ENCODE measurements at places on chromosomes 3 and 15.
A peak's percentile ranks its signal among the peaks of the same experiment; 100 is the strongest.

DNA sequence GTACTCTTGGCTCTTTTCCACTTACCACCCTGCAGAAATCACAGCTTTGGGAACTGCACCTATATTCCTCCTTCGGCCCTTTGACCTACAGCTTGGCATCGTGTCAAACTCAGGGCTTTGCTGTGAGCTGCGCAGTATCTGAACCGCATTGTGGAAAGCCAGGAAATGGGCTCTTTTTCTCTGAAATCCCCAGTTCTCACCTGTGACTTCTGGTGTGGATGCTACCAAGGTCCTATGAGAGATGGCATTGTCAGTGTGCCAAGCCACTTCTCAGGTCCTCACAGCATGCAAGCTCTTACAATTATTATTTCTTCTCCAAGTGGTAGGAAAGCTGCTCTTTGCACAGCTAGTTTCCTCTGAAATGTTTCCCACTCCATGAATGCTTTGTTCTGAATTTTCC is 450.6 kb upstream of the TBL1XR1 start:
- peak; percentile 26 for DNase-seq

DNA sequence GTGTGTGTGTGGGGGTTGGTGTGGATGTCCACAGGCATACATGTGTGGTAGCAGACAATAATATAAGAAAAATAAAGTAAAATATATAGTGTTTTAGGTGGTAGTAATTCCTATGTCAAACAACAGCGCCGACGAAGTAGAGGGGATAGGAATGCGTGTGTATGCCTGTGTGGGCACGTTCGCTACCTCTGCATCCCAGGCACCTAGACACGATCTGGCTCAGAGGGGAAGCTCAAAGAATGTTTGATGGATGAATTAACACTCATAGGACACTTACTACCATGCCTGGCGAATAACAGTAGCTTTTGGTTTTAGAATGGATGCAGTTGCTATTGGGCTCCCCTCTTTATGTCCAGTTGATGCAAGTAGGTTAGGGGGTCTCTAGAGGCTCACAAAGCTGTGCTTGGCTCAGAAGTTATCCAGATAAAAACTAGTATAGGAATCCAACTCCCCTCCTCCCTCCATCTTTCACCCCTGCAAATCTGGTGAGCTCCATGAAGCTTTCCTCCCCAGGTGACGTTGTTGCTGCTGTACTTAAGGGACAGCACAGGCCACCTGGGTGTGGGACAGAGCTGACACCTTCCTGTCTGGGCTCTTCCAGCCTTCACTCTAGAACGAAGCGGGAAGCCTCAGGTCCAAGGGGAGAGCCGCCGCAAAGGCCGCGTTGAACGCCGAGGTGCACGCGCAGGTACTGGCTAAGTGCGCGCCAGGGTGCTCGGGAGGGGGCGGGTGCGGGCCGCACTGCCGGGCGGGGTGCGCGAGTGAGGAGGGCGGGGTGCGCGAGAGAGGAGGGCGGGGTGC is 192.6 kb upstream of the LYSMD4 start:
- DNase-seq = peak; percentile 77

- DNase-seq = no peak
Measured at GRCh38 chr3:38005076-38006020, 14.8 kb downstream of the VILL start.

DNA sequence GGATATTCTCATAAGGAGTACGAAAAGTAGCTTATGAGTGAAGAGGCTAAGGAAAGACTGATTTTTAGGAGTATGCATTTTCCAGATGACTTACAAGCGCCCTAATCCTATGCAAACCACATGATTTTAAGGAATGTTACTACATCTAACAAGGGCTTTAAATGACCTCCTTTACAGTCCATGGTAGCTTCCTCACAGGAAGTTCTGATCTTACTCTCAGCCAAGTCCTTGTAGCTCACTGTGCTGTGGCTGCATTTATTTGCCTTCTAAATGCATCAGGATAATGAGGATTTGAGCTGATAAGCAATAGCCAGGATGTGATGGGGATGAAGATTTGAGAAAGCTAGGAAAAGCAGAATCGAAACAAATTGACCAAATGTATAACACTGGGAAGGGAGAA is 896.0 kb downstream of the MCTP2 start:
- DNase-seq = no peak

DNA sequence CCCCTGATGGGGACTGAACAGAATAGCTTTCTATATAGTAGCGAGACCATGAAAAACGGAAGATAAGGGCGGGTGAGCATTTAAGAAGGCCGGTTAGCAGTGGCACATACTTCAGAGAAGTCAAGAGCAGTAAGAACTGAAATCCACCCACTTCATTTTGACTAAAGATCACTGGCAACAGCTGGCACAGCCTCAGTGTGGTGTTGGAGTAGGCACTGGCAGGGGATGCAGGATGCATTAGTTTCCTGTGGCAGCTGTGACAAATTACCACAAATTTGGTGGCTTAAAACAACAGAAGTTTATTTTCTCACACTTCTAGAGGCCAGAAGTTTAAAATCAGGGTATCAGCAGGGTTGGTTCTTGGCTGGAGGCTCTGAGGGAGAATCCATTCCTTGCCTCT is 176.5 kb downstream of the ADAMTSL3 start:
- DNase-seq = no peak

DNA sequence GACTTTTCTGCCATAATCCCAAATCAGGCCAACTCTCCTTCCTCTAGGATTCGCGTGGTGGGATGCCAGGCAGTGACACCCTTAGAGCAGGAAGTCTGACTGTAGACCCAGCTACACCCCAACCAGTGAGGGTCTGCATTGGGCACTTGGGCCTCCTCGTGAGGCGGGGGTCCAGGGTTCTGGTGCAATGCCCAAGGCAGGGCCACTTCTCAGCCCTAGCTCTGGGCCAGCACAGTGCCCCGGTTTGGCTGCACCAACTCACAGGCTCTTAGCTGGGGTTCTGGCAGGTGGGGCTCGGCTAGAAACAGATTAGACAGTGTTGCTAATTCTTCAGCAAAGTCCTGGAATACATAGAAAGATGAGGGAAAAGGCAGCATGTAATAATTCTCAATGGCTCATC is 12.7 kb downstream of the CDAN1 start:
- no peak for DNase-seq

- peak; percentile 50 for DNase-seq
Measured at GRCh38 chr15:82999905-83000671, 11.4 kb downstream of the C15orf40 start.

- DNase-seq = no peak
Measured at GRCh38 chr3:100994809-100995208, 1.6 kb upstream of the ABI3BP start.

- DNase-seq = no peak
Measured at GRCh38 chr3:21073561-21073960, 677.4 kb downstream of the ZNF385D start.

- DNase-seq = no peak
Measured at GRCh38 chr15:100940767-100941379, 21.7 kb downstream of the LRRK1 start.

DNA sequence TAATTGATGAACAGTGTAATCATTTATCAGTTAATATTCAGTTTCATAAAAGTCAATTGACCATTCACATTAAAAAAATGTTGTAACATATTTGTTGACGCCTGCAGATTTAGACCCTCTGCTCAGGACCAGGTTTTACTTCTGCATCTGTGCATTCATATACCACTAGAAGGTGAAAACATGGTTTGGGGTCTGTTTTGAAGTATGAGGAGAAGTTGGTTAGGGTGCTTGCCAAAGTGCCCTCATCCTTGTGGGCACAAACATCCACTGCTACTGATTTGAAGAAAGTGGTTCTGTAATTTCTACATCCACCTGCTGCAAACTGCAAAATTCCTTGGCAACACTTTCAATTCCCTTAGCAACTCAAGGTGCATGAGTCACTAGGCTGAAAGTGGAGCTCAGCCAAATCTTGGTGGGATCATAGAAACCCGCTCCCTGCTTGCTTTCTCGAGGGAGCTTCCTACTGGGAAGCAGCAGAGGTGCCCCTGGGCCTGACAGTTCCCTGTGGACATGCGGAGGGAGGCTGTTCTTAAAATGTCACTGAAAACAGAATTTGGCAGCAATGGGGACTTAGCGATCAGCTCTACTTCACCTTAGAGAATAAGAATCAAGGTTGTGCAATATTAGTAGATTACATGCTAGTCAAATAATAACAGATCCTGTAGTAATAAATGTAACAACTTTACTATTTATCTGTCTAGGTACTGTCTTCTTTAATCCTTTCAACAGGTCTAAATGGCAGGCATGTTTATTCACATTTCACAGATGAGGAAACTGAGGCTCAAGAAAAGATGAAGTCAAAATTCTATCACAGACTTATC is 301.0 kb upstream of the TBL1XR1 start:
- no peak for DNase-seq

GRCh38 chr3:57755368-57755675 is 787 bp upstream of the SLMAP start:
- no peak for DNase-seq

DNA sequence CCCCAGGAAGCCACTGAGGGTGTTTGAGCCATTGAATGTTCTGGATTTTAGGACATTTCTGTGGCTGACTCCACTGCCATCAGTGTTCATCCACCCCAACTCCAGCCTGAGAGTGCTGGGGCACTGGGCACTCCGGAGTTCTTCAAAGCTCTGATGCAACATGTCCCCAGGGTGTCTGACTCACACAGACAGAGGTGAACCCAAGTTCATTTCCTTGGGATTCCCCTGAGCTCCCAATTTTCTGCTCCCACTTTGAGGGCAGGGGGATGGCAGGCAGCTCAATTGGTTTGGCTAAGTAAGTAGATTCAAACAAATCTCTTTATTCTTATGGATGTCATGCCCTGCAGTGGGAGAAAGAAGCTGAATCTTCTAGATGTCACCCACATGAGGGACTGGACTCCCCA is 2.2 kb downstream of the STRA6 start:
- no peak for DNase-seq

DNA sequence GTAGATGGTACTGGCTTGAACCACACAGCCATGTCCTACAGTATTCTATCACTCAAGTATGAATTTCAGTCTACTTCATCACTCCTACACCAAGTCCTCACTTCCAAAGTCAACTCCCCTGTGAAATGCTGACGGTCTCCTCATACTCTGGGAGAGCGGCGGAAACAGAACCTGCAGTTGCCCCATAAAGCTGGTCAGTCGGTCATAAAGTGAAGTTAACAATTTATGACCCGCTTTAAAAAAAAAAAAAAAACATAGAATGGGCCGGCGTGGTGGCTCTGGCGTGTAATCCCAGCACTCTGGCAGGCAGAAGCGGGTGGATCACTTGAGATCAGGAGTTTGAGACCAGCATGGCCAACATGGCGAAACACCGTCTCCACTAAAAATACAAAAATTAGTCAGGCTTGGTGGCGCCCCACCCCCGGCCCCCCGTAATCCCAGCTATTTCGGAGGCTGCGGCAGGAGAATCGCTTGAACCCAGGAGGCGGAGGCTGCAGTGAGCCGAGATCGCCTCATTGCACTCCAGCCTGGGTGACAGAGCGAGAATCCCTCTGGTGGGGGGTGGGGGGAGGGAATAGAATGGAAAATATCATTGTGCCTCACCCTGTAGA is 2.1 kb downstream of the TRANK1 start:
- no peak for DNase-seq

DNA sequence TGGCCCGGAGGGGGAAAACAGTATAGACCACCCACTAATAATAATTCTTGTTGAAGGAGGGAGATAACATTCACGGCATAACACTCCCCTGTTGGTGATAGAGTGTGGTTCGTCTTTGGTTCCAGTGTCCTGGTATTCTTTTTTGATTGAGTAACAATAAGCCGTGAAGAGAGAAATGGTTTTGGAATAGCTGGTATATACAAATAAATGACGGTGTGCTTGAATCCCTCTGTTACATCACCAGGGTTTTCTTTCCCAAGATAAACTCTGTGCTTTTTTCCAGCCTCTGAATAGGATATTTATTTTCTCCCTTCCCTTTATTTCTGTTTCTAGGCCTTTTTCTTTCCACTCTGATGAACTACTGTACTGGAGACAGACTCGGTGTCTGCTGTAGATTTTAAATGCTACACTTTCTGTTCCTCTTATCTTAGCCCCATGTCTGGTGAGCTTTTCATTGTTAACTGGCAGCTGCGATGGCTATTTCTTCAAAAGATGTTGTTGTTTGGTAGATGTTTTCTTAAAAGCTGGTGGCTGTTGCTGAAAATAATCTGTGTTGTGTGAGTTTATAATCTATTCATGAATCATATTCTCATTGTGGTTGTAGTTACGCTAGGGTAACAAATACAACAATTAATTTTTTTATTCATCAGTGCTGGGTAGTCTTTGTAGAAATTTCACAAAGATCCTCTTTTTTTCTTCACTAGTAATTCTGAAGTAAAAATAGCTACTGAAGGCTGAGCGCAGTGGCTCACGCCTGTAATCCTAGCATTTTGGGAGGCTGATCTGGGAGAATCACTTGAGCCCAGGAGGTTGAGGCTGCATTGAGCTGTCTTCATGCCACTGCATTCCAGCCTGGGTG is 15.5 kb upstream of the SCAANT1 start:
- DNase-seq = no peak

- DNase-seq = no peak
Measured at GRCh38 chr15:100189319-100189718, 152.5 kb downstream of the ADAMTS17 start.

- no peak for DNase-seq
Measured at GRCh38 chr15:28914483-28915023, 28.8 kb downstream of the APBA2 start.

DNA sequence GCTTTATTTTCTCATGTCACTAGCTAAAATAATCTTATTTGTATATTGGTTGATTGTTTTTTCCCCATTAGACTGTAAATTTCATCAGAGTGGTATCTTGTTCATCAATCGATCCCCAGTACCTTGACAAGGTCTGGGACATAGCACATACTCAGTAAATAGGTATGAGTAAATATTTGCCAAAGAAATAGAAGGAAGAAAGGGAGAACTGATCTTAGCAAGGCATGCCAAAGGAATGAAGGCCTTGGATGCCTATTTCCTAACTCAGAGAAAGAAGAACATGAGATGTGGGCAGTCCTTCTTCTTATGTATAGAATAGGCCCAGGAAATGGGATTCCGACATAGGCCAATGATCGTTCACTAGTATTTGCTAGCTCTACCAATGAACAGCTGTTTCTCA is 54.7 kb downstream of the ISL2 start:
- no peak for DNase-seq

GRCh38 chr3:10366651-10367101 is 45.8 kb upstream of the SEC13 start:
- no peak for DNase-seq

GRCh38 chr15:39584662-39585388 is 3.9 kb downstream of the THBS1 start:
- no peak for DNase-seq

DNA sequence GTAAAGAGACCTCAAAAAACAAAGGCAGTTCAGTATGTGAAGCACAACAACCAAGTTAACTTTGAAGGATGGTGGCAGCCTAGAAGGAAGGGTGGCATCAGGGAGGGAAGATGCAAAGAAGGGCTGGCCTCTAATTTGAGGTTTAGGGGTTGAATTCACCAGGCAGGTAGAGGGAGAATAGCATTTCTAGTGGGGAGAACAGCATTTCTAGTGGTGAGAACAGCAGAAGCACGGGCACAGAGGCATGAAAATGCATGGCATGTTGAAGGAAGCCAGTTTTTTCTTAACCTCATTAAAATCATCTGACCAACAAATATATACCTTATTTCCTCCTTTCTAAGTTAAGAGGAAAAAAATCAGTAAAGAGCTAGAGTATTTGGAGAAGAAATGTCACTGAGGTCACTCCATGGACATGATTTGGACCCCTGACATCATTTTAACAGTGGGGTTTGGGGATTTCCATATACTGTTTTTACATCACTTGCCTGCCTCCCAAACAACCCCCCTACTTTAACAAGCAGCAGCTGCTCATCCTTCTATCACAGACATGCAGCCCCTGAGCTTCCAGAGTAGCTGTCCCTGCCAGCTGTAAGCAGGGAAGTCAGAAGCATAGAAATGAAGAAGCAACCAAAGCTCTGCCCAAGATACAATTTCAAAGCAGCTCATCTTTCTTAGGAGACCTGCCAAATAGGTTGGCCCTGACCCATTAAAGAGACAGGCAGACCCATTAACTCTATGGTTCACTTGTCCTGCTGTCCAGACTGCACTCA is 2.4 kb upstream of the POPDC2 start:
- DNase-seq = no peak
